AML-193 (cell line): ENCODE measurements at places on chromosomes 11 and 22.

DNA sequence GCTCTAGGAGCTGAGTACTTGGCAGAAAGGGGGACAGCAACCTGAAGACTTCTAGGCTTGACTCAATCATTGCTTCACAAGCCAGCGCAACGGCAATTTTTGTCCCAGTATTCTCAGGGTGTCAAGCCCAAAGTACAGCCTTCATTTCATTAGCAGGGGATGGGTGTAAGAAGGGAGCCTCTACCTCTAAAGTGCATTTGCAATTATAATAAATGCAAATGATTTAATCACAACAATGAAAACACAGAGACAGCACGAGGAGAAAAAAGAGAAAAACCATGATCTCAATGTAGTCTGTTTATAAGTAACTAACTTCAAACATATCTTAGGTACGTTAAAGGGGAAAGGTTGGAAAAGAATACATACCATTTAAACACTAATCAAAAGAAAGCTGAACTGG is 34.7 kb downstream of the ZBTB44 start:
- no peak for DNase-seq

GRCh38 chr11:45301537-45302246 is 15.6 kb upstream of the SYT13 start:
- DNase-seq, result no peak

DNA sequence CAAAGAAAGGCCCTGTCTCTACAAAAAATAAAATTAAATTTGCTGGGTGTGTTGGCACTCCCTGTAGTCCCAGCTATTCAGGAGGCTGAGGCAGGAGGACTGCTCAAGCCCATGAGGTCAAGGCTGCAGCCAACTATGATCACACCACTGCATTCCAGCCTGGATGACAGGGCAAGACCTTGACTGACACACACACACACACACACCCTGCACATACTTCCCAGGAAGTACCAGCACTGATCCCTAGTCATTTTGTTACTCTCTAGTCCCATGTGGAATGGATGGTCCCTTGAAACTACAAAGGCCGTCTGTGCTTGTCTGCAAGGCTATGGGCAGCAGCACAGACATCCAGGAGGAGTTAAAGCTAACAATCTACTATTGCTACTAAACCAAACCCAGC is 59.7 kb upstream of the CYP2D6 start:
- DNase-seq, result no peak

- no peak for DNase-seq
Observed at GRCh38 chr11:19605520-19606371, 106.9 kb upstream of the NAV2 start.

GRCh38 chr22:38177926-38178604 is 3.6 kb downstream of the PLA2G6 start:
- no peak for DNase-seq

DNA sequence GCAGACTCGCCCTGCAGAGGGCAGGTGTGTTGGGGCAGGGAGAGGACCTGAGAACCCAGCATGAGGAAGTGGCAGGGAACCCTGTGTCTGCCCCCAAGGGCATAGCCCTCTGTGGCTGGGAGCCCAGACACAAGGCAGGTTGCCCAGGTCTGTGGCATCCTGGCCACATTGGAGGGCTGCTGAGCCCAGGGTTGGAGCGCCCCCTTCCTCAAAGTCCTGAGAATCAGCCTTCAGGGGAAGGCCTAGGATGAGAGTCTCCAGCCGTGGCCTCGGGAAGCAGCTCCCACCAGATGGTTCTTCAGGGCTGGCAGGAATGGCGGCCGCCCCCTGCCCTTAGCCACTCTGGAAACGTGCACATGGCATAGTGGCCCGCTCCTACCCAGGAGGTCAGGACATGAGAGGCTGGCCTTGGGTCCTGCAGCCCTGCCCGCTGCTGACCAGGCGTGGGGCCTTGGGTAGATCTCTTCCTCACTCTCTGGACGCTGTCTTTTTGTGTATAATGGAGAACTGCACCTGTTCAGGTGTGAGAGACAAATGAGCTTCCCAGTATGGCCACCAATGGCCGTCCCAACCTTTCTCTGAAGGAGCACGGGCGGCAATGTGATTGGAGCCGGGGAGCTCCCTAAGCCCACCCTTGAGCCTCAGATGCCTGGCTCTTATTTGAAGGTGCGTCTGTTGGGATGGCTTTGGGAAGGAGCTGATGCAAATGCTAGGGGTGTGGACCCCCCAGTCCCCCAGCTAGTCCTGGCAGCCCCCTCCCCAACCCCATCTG is 4.6 kb upstream of the CDC42BPG start:
- DNase-seq, result no peak

DNA sequence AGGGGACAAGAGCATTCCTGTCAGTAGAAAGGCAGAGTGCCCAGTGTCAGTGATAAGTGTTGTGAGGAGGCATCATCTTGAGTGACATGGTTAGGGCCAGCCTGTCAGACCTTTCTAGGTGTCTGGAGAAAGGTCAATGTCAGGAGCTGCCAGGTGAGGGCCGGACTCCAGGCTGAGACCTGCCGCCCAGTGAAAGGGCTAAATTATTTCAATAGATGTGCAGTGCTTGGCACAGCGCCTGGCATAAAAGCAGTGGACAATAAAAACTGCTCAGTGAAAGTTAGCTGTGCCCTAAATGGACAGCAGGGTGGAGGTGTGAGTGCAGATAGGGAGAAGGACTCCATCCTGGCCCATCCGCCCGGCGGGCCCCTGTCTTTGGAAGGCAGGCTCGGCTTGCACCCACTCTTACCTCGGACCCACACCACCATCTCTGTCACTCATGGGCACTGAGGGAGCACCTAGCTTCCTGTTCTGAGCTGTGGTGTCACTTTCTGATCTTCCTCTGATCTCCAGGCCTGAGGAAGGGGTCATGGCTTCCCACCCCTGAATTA is 23.5 kb upstream of the WNT11 start:
- no peak for DNase-seq

- peak; percentile 18 for DNase-seq
Observed at GRCh38 chr11:57515332-57516060, at the start of gene SLC43A1. Gene SLC43A1, minus strand, starts transcription at chr11:57515702. Its CDS starts 1,591 bp downstream, at chr11:57514111.

DNA sequence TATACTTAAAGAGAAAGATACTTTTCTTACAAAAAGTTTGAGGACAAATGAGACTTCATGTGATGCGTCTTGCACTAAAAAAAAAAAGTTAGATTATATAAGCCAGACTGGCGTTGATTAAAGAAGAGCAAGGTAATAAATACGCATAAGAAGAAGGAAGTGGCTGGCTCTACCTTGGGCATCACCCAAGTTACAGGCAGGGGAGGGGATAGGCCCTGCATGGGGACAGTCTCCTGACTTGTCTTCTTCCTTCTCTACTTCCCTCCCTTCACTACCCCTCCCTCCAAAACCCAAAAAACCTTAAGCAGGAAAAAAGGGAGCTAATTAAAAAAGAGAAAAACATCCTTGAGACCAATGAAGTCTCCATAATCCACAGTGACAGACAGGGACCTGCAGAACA is 22.3 kb upstream of the TMA7B start:
- DNase-seq, result no peak

DNA sequence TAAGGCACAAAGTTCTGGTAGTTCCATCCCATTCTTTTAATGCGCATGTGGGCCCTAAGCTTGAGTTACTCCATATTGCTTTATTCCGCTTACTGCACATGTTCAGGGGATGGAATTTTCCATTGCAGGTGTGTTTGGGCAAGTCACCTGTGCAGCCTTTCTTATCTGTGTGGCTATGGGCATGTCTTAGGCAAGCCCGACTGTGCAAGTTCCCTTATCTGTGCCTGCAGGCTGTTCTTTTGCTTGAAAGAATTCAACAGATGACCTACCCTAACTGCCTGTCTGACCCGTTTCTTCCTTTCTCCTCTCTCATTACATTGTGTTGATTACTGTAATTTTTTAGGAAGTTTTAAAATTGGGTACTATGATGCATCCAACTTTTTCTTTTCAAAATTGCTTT is 363.6 kb downstream of the TTC28 start:
- no peak for DNase-seq

- DNase-seq, result no peak
Observed at GRCh38 chr22:39429916-39430575, 26.8 kb upstream of the MGAT3 start.

- no peak for DNase-seq
Observed at GRCh38 chr11:116543911-116544475, 228.8 kb downstream of the BUD13 start.

GRCh38 chr11:114193730-114194679 is 102.2 kb upstream of the NNMT start:
- DNase-seq, result no peak

DNA sequence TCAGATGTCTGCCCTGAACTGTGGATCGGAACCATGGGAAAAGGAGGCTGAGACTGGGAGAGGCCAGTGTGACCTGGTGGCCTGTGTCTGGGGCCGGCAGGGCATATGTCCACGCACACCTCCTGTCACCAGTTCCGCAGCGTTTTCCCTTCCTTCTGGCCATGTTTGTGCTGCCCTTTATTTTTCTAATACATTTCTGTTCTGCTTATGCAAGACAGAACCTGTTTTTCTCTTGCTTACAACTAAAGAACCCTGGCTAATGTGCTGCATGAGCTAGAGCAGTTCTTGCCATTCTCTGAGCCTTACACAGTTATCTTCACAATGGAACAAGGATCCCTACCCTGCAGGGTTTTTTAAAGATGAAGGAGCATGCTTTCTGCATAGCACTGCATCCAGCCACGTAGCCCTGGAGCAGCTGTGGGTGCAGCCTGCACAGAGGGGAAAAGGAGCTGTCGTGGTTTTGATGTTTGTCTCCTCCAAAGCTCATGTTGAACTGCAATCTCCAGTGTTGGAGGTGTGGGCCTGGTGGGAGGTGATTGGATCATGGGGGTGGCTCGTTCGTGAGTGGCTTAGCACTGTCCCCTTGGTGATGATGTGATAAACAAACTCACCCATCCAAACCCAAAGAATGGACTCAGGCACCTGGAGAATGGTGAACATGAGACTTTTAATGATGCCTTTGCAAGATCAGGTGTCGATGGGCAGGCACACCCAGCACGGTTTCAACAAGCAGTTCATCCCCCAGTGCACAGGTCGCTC is 84.8 kb upstream of the SHANK2 start:
- DNase-seq, result no peak

DNA sequence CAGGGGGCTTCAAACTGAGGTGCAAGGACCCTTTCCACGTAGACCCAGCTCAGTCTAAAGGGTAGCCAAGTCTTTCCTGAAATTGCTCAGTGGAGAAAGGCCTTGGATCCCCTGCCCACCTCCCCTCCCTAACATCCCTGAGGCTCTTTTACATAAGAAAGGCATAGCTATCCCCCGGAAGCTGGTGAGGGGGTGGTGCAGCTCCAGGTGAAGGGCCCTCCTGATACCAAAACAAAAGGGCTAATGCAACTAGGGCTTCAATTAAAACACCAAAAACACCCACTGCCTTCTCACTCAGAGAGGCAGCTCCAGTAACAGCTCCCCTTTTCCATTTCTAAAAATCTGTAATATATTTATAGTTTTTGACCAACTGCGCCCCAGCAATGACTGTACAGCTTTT is 5.8 kb downstream of the SHANK2 start:
- DNase-seq, result no peak

- DNase-seq, result no peak
Observed at GRCh38 chr22:49966041-49966773, 5.6 kb downstream of the PIM3 start.

DNA sequence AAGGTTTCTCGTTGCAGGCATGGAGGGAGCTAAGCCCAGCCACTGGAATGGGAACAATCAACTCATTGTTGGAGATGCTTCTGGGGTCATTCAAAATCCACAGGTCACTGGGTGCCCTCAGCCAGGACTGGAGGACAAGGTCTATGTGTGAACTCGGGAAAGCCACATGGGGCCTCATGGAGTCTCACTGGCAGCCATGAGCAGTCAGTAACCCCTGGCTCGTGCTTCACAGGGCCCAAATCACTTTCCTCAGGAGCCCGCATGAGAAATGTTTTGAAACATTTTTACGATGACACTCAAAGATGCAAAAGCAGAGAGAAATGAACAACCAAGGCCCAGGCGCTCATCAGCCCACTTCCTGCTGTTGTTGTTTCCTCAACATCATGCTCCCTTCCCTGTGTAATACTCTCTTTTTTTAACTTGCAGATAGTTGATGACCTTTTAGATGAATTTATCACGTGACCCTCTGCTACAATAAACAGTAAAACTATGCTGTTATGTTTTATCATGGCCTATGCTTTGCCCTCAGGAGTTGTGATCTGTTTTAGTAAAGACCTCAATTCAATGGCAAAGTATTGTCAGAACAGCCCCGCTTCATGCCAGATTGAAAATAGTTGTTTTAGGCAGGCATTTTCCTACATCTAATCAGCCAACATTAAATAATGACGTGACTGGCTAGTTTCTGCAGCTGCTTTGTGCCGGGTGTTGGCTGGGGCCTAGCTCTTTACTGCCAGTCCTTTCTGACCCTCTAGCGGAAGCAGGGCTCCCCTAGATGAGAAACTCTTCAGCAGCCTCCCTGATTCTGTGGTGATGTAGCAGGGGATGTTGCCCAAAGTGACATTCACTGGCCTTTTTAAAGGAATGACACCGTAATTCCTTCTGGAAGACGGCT is 39.7 kb downstream of the ADAMTS15 start:
- no peak for DNase-seq

DNA sequence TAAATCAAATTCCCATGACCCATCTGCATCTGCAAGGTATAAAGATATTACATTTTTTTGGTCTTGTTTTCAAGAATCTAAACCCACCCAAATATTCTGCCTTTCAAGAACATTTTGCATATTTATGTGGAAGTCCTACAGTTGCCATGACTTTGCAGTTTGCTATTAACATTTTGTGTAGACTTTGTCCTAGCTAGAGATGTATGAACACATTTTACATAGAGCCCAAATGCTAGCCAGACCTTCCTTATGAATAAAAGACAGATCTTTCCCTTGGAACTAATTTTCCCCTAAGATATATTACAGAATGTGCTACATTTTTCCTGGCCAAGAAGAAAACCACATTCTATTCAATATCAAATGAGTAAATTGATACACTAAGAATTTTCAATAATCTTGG is 772.5 kb downstream of the KCNA4 start:
- DNase-seq, result no peak

- DNase-seq, result no peak
Observed at GRCh38 chr11:59801981-59802638, 8.5 kb downstream of the MRPL16 start.

DNA sequence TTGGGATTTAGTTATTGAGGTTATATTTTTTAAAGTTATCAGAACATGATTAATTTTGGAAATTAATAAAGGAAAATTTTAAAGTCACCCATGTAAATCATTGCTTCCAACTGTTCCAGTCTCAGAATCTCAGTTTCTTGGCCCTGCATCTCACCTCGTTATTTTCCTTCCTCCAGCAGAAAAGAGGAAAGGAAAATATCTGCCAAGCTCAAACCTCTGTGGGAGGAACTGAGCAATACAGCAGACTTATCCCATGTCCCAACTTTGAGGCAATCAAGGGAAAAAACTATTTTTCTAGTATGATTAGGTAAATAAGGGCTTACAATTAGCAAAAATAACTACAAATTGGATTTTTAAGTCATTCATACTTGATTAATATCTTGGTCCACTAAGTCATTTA is 30.1 kb downstream of the ELMOD1 start:
- DNase-seq, result no peak

GRCh38 chr22:19361501-19362103 is 69.9 kb downstream of the HIRA start:
- DNase-seq, result no peak

GRCh38 chr11:45994371-45995341 is 72.2 kb downstream of the LARGE2 start:
- DNase-seq, result no peak
